Fibroblast of pulmonary artery (primary cell): ENCODE measurements at places on chromosomes 3 and 15.

- DNase-seq, result peak; percentile 46
These were observed 32.5 kb downstream of the NAALADL2 start for GRCh38 chr3:174891524-174892203.

- no peak for DNase-seq
These were observed 17.1 kb downstream of the PCNP start for GRCh38 chr3:101591071-101591470.

DNA sequence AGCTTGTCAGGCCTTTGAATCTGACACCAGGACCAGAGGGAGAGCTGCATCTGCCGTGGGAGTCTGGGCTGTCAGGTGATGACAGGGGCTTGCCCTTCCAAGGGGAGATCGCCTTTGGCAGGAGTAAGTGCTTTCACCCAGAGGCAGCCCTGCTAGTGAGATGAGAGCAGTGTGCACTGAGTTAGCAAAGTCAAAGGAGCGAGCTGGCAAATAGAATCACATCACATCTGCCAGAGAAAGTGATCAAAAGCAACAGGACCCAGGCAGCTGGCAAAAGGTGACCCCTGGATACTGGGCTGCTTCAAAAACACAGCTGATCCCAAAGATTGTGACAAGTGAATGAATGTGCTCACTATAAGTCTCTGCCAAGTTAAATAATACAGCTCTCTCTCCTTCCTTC lies 36.1 kb upstream of the PYDC2 start:
- DNase-seq, result no peak

- peak; percentile 52 for DNase-seq
These were observed 102.2 kb upstream of the LPP start for GRCh38 chr3:188051801-188052168.

- DNase-seq, result peak; percentile 33
These were observed at the start of gene MAN2A2 for GRCh38 chr15:90902840-90903732. MAN2A2 (plus strand) TSS chr15:90903302; CDS start chr15:90904208, 906 bp downstream.

- no peak for DNase-seq
These were observed 32.9 kb downstream of the DNAJB8 start for GRCh38 chr3:128433837-128434165.

DNA sequence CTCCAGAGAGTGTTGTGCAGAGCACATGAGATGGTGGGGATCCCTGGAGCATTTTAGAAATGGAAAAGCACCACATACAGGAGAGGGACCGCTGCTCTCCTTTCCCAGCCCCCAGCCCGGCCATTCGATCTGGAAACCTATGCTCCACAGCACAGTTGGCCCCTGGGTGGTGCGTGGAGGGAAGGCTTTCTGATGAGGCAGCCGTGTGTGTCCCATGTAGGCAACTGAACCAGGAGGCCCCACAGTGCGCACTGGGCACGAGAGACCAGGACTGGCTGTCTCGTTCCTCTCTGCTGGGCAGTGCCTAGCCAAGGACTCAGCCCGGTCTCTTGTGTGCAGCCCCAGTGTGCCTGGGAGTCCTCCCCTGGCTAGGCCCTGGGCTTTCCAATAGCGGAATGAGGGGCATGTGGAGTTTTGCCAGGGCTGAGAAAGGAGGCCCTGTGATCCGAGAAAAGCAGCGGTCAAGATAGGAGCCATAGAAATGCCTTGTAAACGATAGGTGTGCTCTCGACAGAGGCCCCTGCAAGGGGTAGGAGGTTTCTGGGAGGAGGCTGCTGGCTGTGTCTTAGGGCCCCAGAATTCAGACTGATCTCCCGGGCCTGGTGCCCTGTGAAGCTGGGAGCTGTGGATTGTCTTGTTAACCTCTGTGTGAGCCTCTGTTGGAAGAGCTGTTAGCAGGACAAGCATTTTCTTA lies 39.0 kb downstream of the CHDH start:
- DNase-seq, result no peak

DNA sequence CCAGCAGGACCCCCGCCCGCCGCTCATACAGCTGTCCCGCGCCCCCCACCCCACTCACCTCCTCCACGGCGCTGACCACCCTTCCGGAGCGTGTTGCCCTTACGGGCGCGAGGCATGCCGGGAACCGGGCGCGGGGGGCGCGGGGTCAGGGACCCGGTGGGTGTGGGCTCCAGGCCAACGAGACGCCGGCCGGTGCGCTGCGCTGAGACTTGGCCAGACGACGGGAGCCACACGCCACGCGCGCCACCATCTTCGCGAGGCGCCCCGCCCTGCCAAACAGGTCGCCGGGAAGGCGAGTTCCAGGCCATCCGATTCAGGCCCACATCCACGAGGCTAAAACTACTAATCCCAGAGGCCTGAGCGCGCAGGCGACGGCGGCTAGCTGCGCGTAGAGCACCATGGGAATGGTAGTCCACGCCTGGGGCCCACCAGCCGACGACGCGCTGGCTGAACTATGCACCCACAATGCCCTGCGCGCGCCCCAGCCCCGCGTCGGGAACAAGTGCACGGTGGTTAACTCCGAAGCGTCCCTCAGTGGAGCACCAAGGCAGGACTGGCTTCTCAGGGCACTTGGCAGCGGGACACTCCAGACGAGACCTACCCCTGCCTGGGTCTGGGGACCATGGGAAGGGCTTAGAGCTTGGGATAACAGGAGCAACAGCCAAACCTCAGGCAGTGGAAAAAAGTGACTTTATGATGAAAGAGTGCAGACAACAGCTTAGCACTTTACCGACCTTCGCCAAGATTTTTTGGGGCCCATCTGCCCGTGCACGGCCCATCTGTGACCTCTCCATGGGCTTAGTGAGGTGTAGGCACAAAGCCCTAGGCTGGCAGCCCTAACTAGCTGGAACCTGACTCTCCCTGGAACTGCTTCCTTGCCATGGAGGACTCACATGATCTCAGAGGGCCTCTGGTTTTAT lies at the start of gene IFRD2:
Gene IFRD2, minus strand, starts transcription at position 271 of the 920 bp plus-strand sequence. Its CDS starts 155 bp downstream, at position 116.
- DNase-seq, result peak; percentile 98

DNA sequence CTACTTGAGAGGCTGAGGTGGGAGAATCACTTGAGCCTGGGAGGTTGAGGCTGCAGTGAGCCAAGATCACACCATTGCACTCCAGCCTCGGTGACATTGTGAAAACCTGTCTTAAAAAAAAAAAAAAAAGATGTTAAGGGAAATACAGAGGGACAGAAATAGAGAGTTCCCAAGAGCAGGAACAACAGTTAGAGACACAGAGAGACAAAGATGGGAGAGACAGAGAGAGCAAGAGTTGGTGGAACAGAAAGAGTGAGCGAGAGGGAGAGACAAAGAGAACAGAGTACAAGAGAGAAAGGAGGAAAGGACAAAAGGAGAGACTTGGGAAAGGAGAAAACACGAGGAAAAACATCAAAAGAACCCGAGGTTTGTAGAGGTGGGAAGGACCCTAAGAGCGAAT lies 35.8 kb downstream of the BHLHE40 start:
- no peak for DNase-seq

DNA sequence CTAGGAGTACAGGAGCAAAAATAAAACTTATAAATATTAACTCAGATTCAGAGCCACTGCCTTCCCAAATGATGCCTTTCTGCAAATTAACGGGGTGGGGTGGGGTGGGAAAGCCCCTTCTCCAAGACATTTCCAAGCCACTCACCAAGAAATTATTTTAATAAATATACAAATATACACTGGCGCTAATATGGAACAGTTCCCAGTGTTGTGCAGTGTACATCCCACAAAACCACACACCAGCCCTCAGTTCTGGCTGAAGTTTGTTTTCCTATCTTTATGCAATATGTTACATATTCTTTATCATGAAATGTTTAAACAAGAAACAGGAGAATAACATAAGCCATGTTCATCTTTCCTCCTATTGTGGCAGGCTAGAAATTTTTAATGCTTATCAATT lies 53.0 kb upstream of the GYG1 start:
- DNase-seq, result no peak
